SHP77 (cell line): ENCODE measurements at places on chromosomes 16 and 17.

DNA sequence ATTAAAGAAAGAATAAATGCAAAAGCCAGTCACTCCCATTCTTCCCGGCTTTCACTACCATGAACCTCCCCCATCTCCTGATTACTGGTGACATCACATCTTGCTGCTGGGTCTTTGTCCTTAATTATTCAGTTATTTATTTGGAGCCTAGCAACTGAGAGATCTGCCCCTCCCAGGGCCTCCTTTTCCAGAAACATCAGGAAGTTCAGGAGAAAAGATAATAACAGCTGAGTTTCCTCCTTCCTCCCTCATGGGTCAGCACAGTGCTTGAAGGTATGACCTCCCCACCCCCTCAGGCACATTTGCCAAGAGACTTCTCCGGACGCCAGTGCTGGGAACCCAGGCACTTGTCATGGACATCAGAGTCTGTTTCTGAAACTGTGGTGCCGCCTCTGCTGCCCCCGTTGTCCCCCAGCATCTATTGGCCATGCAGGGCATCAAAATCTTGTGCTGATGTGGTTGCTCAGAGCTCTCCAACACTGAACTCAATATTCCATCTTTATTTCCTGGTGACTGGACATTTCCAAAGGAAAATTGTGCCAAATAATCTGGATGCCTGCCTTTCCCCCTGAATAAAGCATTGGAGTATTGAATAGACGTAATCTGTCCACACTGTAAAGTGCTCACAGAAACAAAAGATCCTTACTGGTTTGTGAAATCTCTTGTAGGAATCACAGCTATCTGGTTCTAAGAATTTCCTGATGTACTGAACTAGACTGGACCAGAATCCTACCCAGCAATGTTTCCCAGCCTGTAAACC is 71.8 kb downstream of the ZNF18 start:
- DNase-seq: no peak

DNA sequence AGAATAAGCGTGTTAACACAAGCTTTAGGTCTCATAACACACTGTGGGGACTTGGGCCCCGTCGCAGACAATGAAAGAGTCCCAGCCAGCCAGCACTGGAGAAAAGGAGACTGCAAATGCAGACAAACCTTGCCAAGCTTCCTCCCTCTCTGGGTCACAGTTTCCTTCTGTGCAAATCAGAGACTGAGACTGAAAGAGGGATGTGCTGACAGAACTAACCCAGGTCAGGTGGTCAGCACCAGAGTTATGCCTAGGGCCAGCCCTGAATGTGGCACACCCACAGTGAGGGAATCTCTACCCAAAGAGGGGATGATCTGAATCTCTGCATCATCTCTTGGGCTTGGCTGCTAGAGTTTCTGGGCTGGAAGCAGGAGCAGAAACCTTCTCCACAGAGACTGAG is 282.3 kb upstream of the CCL2 start:
- no peak for DNase-seq

DNA sequence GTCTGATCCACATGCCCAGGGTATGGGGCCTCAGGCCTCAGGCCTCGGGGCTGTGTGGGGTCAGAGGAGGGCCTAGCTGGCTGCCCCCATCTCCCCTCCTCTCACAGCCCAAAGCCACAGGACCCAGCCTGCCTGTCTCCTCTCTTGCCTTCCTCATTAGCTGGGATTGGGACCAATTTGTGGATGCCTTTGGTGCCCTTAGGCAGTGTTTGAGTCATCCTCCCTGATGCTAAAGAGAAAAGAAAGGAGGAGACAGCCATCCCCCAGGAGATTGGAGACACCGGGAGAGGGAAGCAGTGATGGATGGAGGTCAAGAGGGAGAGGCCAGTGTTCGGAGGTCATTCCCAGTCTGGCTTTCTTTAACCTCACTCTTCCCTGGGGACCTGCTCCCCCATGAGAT is 23.3 kb upstream of the NOG start:
- DNase-seq: no peak

- no peak for DNase-seq
These were observed 8.5 kb downstream of the ELOB start for GRCh38 chr16:2768403-2769089.

- no peak for DNase-seq
These were observed 10.9 kb downstream of the ZDHHC1 start for GRCh38 chr16:67405336-67405735.

- no peak for DNase-seq
These were observed 65.1 kb downstream of the WSCD1 start for GRCh38 chr17:6135236-6135635.

DNA sequence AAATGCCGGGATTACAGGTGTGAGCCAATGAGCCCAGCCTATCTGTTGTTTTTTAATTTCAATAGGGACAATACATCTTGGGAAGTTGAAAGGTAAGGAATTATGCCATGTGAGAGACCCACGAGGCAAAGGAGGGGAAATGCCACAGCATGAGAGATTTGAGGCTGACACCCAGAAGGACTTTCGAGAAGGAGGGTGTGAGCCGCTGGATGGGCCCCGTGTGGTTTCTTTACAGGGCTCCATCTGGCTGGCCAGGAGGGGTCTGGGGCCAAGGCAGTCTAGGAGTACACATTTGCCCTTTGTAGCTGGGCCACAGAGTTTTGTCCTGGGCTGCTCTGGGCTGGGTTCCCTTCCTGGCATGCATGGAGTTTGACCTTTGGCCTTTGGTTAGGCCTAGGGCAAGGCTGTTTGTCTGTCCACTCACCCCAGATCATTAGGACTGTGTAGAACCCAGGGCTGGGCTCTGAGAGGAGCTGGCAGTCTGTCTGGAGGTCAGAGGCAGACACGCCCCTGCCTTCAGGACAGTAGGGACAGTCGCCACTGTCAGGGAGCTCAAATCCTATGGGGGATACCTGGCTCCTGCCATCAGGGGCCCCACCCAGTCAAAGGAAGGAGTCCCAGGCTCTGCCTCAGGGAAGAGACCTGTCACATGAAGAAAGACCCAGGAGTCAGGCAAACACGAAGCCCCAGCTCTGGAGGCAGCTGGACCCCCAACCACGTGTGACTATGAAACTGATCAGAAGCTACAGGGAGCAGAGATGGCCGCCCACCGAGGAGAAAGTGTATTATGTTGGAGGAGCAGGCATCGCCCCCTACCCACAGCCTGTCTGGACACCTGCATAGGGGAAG is 24.2 kb upstream of the NXPH3 start:
- DNase-seq: no peak

- DNase-seq: no peak
These were observed 1.0 kb upstream of the KRTAP4-6 start for GRCh38 chr17:41141361-41141760.

- no peak for DNase-seq
These were observed 22.0 kb downstream of the C16orf74 start for GRCh38 chr16:85728879-85729278.

DNA sequence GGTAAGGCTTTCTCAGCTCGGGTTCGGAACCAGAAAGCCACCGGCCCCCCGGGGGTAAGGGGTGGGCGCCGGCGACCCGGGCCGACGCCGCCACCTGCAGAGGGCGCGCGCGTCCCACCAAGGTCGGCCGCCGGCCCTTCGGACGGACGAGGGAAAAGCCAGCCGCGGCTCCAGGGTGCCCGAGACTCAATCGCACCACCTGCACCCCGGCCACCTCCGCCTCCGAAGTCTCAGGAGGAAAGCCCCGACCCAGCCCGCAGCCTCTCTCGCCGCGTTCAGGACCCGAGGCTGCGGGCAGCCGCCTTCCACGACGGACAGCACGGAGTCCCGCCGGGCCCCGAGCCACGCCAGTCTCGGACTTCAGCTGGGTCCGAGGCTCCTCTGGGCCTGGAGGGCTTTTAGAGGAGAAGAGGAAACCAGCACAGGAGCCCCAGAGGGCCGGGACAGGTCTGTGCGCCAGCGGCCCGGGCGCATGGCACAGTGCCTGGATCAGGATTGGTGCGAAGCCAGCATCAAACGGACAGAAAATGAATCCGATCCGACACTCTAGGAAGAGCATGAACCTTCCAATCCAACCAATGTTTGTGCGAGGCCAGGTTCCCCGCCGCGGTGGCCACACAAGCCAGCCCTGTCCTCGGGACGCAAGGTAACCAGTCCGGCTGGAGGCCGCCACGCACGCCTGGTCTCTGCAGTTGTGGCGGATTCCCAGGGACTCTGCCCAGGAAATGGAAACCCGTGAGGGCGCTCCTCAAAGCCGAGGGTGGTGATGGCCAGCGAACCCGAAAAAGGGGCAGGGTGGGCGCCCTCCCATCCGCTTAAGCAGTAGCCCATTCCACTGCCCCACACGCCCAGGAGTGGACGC is 6.7 kb downstream of the CBX8 start:
- peak; percentile 55 for DNase-seq

DNA sequence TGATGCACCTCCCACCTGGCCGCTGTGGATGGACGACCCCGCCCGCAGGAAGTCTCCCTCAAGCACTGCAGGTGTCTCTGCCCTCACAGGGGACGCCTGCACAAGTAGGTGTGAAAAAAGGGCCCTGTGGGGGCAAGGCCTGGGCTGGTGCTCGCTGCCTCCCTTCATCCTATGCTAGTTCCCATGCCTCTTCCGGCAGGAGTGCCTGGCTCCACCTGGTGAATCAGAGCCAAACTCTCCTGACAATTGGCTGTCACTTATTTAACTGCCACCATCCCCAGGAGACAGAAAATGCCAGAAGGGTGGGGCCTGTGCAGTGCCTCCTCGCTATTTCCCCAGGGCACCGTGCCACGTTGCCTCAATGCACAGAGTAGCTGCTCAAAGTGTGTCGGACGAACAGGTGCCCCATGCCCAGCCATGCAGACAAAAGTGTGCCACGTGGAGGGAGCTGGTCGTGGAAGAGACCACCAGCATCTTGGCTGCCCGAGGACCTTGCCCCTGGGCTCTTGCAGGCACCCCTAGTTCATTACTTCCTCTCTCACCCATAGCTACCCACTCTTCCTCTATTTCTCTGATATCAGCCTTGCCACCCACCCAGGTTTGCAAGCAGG is 170.7 kb downstream of the SEC14L1 start:
- no peak for DNase-seq

GRCh38 chr17:77741109-77741508 is 217.4 kb upstream of the TNRC6C start:
- DNase-seq: no peak

- no peak for DNase-seq
These were observed 1.2 kb downstream of the TMC6 start for GRCh38 chr17:78127239-78127887.

- no peak for DNase-seq
These were observed 367.4 kb upstream of the TNRC6C start for GRCh38 chr17:77590951-77591735.

- DNase-seq: no peak
These were observed 19.5 kb upstream of the RNF43 start for GRCh38 chr17:58436805-58437239.

DNA sequence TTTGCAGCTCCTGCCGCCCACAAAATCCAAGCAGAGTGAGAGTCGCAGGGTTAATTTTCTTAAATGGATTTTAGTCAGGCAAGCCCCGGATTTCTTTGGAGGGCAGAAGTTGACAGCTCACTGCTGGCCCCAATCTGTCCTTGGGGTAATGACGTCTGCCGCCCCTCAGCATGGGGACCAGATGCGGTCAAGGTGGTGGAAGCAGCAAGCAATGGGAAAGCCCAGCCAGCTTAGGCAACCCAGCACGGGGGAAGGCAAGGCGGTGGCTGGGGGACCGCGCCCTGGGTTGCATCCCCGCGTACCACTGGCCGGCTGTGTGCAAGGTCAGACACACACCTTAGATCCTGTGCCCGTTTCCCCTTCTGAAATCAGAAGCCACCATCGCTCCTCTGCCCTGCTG is 321.7 kb downstream of the C16orf95 start:
- DNase-seq: no peak

- no peak for DNase-seq
These were observed 239.7 kb upstream of the ERCC4 start for GRCh38 chr16:13680021-13680889.

GRCh38 chr17:61412143-61412859 is 12.7 kb downstream of the TBX2 start:
- DNase-seq: peak; percentile 42

- no peak for DNase-seq
These were observed 4.7 kb downstream of the MLX start for GRCh38 chr17:42571435-42572225.
